ENCODE measurements at places on chromosomes 5 and 9.

GRCh38 chr5:143134900-143135299 lies 268.6 kb downstream of the NR3C1 start:
- DNase-seq = no peak

DNA sequence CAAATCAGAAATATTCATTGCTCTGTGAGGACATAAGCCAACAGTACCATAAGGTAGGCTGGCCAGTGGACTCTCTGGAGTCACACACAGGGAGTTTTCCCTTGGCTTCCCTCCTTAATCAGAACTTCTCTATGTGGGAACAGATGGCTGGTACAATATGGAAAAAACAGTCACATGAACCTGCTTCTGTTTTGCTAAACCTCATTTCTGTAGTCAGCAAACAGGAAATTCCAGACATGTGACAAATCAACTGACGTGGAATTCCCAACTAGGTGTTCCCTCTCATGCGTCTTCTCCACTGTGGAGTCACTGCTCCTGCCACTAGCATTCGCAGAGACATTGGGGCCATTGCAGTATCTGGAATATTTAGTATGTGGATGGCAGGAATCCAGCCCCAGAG lies 617.6 kb downstream of the KIF4B start:
- DNase-seq = no peak

GRCh38 chr9:123741214-123741613 lies 188.7 kb downstream of the DENND1A start:
- DNase-seq = no peak

DNA sequence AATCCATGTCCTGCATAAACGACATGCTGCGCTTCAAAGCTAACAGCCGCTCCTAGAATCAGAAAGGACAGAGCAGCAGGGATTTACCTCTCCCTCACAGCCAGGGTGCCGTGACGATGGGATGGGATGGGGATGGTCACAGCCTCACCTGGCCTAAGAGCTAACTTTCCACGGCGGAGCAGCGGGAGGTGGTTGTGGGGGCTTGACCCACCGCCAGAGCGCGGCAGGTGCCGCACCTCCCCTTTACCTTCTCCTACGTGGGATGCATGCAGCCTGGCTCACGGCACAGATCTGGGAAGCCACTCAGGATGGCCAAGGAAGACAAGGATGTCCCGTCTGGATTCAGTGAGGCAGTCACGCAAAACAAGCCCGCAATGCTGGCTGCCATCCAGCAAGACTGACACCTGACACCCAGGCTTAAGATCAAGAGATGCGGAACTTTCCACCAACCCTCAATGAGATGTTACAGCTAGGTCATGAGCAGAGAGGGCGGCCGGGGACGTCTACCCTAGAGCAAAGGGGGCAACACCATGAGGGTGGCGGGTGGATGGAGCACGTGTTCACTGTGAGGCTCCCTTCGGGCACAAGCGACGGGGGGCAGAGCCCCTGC lies 5.8 kb downstream of the BRD9 start:
- DNase-seq = no peak

DNA sequence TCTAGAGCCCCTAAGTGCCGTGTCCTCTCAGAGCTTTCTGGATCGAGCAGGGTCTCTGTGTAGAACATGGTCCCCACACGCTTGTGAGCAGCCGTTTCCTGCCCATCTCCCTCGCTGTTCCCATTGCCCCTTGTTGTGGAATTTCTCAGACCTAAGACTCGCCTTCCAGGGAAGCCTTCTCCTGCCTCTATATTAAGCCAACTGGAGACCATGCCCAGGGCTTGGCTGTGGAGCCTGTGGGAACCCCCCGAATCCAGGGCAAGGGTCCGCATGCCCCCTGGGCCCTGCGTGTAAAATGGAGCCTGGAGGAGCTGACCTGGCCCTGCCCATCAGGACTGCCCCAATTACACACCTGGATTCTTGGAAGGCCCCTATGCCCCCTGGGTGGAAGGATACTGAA lies 14.5 kb upstream of the SPATA31E1 start:
- DNase-seq = no peak

DNA sequence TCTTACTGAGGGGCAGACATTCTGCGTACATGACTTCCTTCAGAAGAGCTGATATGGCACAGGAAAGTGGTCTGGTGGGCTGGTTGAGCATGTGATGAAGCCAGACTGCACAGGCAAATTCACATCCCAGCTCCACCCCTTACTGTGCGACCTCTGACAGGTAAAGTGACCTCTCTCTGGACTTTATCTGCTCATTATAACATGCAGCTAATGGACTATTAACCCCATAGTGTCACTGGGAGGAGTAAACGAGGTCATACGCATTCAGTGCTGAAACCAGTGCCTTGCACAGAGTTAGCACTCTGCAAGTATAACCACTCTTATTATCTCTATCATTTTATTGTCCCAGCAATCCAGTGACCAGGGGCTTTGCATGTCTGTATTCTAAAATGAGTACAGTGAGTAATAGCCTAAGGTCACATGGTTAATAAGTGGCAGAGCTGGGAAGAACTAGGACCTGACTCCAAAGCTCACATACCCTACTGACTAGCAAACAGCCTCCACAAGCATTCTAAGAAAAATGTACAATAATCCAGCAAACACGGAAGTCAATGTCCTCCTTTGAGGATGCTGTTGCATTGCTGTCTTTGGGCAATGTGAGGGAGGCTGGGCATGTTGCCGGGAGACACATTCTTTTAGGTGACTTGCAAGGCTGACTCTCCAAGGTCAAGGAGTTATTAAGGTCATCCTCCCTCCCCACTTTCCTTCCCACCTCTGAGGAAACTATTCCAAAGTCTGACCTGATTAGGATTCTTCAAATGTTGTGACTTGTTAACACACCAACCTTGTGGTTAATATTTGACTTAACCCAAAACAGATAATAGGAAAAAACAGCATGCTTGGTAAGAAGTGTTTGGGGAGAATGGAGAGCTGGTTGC lies 19.0 kb downstream of the GLRX start:
- DNase-seq = no peak

- no peak for DNase-seq
Observed at GRCh38 chr9:89933578-89933977, 328.8 kb downstream of the GADD45G start.

DNA sequence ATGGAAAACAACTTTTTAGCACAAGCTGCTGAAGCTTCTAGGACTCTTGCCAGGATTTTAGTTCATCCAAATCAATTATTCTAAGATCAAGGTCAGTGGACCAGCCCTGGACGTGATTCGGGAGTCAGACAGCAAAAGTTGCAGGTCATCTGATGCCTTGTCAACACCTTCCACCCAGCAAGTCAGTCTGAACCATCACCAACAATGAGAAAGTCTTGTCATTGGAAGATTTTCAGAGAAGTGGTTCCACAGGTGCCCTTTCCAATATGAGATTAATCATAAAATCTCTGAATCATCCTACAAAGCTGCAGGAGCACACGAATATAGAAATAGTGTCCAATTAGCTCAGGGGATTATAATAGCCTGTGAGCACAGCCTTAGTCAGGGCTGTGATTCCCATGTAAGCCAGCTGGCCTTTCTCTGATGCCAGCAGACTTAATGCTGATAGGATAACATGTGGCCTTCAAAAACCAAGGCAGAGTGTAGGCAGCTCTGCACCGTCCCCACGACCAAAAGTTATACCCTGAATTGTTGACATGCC lies 445.0 kb upstream of the TRPC7 start:
- no peak for DNase-seq

Measured in stimulated activated CD4-positive, alpha-beta T cell treated with anti-CD3 and anti-CD28 coated beads, TNF-alpha, amount 100 ng/mL, for 24 hours (primary cell).